CD4-positive, alpha-beta memory T cell (primary cell): ENCODE measurements at places on chromosomes 16 and 17. TPM values are rescaled to one million over a fixed set of nuclear protein-coding genes. Genes with fewer than 3 reads are reported as not detected.

DNA sequence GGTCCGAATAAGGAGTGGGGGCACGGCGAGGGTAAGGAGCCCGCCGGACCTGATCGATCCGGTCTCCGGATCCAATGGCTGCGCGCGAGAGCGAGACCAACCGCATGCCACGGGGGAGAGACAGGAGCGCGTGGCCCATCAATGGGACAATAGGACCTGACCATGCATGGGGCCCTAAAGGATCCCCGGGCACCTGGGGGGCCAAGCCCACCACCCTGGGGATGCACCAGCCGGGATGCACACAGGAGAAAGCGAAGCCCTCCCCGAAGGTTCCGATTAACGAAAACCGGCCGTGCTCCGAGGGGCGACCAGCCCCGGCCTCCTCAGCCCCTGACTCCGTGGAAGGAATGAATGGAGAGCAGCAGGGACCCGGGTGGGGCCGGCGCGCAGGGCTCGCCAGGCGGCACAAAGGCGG lies 525 bp downstream of the JPT1 start:
- peak overlapping the region; percentile 63 for H3K27ac ChIP-seq
- peak overlapping the region; percentile 40 for H3K4me3 ChIP-seq
- no peak for DNase-seq
- no peaks in the 10 kb centered on the region for H3K36me3 ChIP-seq

DNA sequence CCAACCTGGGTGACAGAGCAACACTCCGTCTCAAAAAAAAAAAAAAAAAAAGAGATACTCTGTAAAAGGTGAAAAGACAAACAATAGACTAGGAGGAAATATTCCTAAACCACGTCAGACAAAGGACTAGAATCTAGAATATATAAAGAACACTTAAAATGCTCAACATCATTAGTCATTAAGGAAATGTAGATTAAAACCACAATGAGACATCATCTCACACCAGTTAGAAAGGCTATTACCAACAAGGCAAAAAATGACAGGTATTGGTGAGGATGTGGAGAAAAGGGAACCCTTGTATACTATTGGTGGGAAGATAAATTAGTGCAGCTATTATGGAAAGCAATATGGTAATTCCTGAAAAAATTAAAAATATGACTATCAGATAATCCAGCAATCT lies 903.1 kb upstream of the SOX9 start:
- DNase-seq: no peak
- no peak overlapping the region for H3K27ac ChIP-seq
- H3K4me1 ChIP-seq: no peaks in the 10 kb centered on the region
- H3K27me3 ChIP-seq: no peaks in the 10 kb centered on the region
- no peaks in the 10 kb centered on the region for H3K36me3 ChIP-seq

DNA sequence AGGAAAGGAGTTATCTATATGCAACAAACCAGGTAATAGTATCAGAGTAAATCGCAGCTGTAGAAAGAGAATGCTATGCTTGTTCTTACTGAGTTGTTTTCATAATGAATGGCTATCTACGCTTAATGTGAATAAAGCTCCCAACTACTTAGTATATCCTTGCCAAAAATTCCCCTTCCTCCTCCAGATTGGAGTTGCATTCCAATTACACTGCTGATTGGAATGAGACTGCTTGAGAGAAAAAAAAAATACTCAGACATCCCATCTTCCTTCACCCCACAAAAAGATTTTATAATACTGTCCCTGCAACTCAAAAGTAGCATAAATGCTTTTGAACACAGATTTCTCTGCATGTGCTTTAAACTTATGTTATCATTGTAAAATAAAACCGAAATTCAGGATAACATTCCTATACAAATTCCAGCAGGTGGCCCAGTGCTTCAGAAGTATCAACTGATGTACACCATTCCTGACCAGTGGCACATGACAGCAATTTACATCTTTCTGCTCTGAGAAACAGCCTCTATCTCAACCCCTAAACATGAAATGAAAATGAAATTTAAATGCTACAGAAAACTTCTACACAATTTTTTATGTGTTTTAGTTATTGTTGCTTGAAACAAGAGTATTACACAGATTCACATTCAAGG lies 47.0 kb downstream of the SMURF2 start:
- H3K36me3 ChIP-seq: no peaks in the 10 kb centered on the region
- peaks cover 13% of the 10 kb centered on the region for H3K4me1 ChIP-seq
- no peak for DNase-seq
- H3K27me3 ChIP-seq: no peaks in the 10 kb centered on the region

The SPATA32 gene
- total RNA-seq: 0.41 TPM

The SLC16A11 gene
- total RNA-seq: 1.2 TPM

DNA sequence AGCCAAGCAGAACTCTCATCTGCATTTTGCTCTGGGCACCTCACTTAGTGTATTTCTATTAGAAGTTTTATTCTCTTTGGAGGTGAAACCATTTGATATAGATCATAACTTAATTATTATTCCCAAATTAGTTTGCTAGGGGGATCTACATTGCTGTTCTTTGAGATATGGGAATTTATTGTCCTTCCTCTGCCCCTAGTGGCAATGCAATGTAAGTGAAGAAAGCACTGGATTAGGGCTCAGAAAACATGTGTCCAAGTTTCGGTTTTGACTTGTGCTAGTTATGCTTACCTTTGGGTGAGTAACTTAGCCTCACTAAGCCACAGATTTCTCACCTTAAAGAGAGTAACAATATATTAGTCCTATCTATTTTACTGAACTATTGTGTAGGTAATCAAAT lies 2.9 kb downstream of the KRT39 start:
- no peak overlapping the region for H3K27ac ChIP-seq
- H3K36me3 ChIP-seq: no peaks in the 10 kb centered on the region
- no peaks in the 10 kb centered on the region for H3K4me1 ChIP-seq

DNA sequence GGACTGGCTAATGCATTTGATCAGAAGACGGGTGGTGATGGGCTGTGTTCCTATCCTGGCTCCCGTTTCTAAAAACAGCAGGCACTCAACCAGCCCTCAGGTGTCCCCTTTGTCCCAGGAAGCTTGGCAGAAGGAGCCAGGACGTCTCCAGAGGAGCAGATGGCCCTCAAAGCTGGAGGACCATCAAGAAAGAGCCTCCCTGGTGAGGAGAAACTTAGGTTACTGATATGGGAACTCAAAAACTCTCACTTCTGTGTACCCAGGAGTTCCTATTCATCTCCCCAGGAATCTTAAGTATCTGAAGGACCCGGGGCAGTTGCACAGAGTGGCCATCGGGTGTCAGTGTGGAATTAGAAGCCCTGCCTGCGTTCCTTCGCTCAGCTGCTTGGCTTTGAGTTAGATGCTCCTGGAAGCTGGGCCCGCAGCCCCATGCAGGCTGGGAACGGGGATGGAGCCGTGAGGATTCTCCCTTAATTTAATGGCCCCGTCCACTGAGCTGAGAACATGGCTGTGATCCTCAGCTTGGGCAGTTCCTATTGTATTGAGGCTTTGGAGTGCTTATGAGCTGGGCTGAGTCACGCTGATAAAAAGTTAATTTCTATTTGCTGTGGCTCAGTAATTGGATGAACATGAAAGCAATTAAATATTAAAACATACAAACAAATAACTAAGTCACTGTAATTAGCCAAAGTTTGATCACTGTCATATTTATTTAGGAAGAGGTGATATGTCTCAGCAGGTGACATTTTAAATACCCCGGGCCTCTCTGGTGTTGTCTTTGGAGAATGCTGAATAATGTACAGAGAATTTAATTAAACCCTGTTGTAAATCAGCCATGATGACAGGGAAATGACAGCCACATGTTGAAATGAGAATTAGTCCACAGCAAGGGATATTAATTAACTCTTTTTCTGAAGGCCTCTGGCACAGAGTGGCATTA lies 402.1 kb downstream of the SEC14L1 start:
- no peak overlapping the region for H3K4me3 ChIP-seq
- no peaks in the 10 kb centered on the region for H3K4me1 ChIP-seq
- DNase-seq: peak; percentile 57
- H3K36me3 ChIP-seq: no peaks in the 10 kb centered on the region

- H3K4me3 ChIP-seq: no peak overlapping the region
- H3K27ac ChIP-seq: no peak overlapping the region
- DNase-seq: no peak
- no peaks in the 10 kb centered on the region for H3K27me3 ChIP-seq
- H3K4me1 ChIP-seq: peaks cover 19% of the 10 kb centered on the region
Measured at GRCh38 chr17:28315846-28316705, 2.9 kb upstream of the TMEM97 start.

DNA sequence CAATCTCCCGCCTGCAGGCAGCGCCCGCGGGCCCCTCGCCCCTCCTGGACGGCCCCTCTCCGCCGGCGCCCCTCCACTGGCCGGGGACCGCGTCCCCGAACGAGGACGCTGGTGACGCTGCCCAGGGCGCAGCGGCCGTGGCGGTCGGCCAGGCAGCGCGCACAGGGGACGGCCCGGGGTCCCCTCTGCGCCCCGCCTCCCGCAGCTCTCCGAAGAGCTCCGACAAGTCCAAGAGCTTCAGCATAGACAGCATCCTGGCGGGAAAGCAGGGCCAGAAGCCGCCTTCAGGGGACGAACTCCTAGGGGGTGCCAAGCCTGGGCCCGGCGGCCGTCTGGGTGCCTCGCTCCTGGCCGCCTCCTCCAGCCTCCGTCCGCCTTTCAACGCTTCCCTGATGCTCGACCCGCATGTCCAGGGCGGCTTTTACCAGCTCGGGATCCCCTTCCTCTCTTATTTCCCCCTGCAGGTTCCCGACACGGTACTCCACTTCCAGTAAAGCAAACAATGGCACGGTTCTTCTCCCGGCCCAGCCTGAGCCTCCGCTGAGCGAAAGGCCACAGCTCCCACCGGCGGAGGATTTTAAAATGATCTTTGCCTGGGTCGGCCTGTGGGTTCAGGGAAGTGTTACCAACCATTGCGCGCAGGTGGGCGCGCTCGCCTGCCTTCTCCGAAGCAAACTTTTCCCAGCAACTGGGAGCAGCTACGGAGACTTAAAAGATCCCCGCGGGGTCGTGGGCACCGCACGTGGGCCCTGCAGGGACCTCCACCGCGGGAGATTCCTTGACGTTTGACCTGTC lies 1.1 kb downstream of the FOXL1 start:
- H3K36me3 ChIP-seq: no peaks in the 10 kb centered on the region
- H3K27me3 ChIP-seq: peaks cover 21% of the 10 kb centered on the region
- H3K27ac ChIP-seq: no peak overlapping the region

GRCh38 chr17:29051731-29052130 lies 8.8 kb downstream of the PIPOX start:
- H3K4me3 ChIP-seq: no peak overlapping the region
- H3K4me1 ChIP-seq: no peaks in the 10 kb centered on the region
- H3K36me3 ChIP-seq: no peaks in the 10 kb centered on the region
- H3K27ac ChIP-seq: no peak overlapping the region

The RHBDL1 gene
- 2.2 TPM for total RNA-seq
